Progenitor cell of endocrine pancreas (in vitro differentiated cells): ENCODE measurements at places on chromosomes 12 and 14. TPM values are rescaled to one million over a fixed set of nuclear protein-coding genes. Genes with fewer than 3 reads are reported as not detected.
A peak's percentile ranks its signal among the peaks of the same experiment; 100 is the strongest.

GRCh38 chr12:118714051-118714460 is 267.3 kb upstream of the SRRM4 start:
- peak; percentile 23 for DNase-seq
- H3K27ac ChIP-seq: no peak overlapping the region
- H3K4me1 ChIP-seq: no peaks in the 10 kb centered on the region
- no peak overlapping the region for H3K4me3 ChIP-seq
- H3K36me3 ChIP-seq: no peaks in the 10 kb centered on the region
- H3K27me3 ChIP-seq: peaks cover 30% of the 10 kb centered on the region

Gene SOAT2
- total RNA-seq: 0.98 and 1.1 TPM in 2 replicates

- H3K27me3 ChIP-seq: peaks cover 80% of the 10 kb centered on the region
- H3K27ac ChIP-seq: no peak overlapping the region
- no peak overlapping the region for H3K4me3 ChIP-seq
- H3K36me3 ChIP-seq: no peaks in the 10 kb centered on the region
- no peaks in the 10 kb centered on the region for H3K4me1 ChIP-seq
These were observed 208.4 kb upstream of the FKBP4 start for GRCh38 chr12:2586156-2587038.

GRCh38 chr12:41981758-41982157 is 162.9 kb downstream of the GXYLT1 start:
- no peaks in the 10 kb centered on the region for H3K4me1 ChIP-seq
- H3K27ac ChIP-seq: no peak overlapping the region
- H3K4me3 ChIP-seq: no peak overlapping the region
- no peak for DNase-seq
- no peaks in the 10 kb centered on the region for H3K36me3 ChIP-seq
- H3K27me3 ChIP-seq: no peaks in the 10 kb centered on the region

DNA sequence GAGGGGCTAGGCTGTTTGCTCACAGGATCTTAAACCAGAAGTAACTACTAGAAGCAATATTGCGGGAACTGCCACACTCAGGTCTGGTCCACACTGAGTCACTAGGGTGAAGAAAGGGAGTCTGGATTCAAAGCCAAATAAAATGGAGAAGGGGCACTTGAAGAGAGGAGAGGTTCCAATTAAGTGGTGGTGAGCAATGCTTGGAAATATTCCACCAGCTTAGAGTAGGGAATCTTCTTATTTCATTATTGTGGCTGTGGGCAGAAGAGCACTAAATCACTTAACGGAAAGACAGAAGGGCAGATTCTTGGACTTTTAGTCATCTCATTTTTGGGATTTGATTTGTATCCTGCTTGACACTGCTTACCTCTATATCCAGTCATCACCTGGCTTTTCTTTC is 48.6 kb upstream of the PPP1R12A start:
- H3K36me3 ChIP-seq: no peaks in the 10 kb centered on the region
- no peak for DNase-seq

DNA sequence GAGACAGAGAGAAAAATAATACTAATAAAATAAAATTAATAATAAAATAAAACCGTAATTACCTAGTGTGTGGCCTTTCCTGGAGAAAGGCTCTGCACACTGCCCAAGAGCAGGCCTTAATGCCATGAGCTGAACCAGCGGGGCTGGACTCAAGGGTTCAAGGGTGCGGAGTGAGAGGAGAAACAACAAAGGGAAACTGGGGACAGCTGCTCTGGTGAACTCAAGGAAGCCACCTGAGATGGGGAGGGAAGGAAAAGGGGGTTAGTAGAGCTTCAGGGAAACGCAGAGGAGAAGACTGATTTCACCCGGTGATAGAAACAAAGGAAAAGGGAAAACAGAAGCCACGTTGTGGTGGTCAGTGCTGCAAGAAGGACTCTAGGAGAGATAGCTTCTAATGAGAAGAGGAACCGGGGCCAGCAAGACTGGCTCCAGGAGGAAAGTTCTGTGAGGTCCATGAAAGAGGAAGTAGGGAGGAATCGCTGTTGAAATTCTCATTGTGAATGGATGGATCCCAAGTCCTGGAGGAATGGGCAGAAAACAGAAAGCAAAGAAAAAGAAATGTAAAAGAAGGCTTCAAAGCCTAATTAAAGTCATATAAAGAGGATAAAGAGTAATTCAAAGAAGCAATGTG is 48.3 kb upstream of the BCL2L14 start:
- no peaks in the 10 kb centered on the region for H3K36me3 ChIP-seq
- peaks cover 21% of the 10 kb centered on the region for H3K27me3 ChIP-seq
- H3K4me1 ChIP-seq: no peaks in the 10 kb centered on the region
- no peak overlapping the region for H3K27ac ChIP-seq
- H3K4me3 ChIP-seq: no peak overlapping the region
- DNase-seq: no peak

Gene NRIP2
- not detected in 2 replicates for total RNA-seq

Gene PAH
- total RNA-seq: 15.8 and 17.4 TPM in 2 replicates

DNA sequence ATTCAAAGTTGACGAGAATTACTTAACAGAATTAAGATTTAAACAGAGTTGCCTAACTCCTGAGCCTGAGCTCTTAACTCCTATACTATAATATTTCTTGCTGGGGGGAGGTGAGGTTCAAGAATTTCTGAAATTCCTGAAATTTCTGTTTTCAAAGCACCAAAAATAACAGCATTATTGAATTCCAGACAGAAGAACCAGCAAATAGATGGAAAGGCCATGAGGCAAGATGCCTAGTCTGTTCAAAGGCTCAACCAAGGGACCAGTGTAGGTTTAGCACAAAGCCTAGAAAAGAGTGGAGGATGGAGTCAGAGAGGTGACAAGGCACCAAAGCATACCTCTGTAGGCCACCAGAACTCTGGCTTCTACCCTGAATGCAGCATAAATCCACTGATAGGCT is 76.4 kb downstream of the PPP1R12A start:
- H3K4me3 ChIP-seq: no peak overlapping the region
- DNase-seq: no peak
- no peak overlapping the region for H3K27ac ChIP-seq
- peaks cover 26% of the 10 kb centered on the region for H3K36me3 ChIP-seq
- peaks cover 2% of the 10 kb centered on the region for H3K4me1 ChIP-seq
- H3K27me3 ChIP-seq: no peaks in the 10 kb centered on the region

Gene PLCZ1
- not detected in 2 replicates for total RNA-seq

Gene LGR5
- total RNA-seq: 0.67 and 1.2 TPM in 2 replicates

GRCh38 chr12:19988948-19989347 is 379.4 kb upstream of the PDE3A start:
- no peak overlapping the region for H3K27ac ChIP-seq
- H3K27me3 ChIP-seq: no peaks in the 10 kb centered on the region
- peaks cover 24% of the 10 kb centered on the region for H3K4me1 ChIP-seq
- DNase-seq: no peak
- no peak overlapping the region for H3K4me3 ChIP-seq
- H3K36me3 ChIP-seq: peaks cover 4% of the 10 kb centered on the region

GRCh38 chr12:26736563-26737486 is 96.2 kb downstream of the ITPR2 start:
- no peak overlapping the region for H3K27ac ChIP-seq
- DNase-seq: no peak
- H3K4me1 ChIP-seq: peaks cover 4% of the 10 kb centered on the region
- H3K4me3 ChIP-seq: no peak overlapping the region

DNA sequence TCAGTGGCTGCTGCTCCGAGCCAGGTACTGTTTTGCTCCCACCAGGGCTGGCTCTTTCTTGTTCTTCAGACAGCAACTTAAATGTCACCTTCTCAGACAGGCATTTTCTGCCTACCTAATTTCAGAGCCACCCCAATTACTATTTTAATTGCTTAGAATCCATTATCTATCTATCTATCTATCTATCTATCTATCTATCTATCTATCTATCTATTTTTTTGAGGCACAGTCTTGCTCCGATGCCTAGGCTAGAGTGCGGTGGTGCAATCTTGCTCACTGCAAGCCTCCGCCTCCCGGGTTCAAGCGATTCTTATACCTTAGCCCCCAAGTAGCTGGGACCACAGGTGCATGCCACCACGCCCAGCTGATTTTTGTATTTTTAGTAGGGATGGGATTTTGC is 58.5 kb downstream of the SPPL3 start:
- peaks cover 22% of the 10 kb centered on the region for H3K4me1 ChIP-seq
- no peak overlapping the region for H3K4me3 ChIP-seq
- peaks cover 1% of the 10 kb centered on the region for H3K36me3 ChIP-seq
- no peak for DNase-seq

DNA sequence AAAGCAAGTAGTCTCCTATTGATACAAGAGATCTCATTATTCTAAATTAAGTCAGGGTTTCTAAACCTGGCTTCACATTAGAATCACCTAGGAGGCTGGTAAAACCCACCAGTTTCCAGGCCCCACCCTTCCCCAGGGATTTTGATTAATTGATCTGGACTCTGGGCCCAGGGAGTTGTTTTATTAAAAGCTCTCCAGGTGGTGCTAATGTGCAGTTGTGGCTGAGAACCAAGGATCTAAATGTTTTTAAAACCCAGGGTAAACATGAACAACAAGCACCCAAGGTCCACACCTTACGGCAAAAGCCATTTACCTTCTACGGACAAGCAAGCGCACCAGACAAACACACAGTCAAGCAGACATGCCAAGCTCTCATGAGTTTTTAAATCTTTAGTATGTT is 73.9 kb downstream of the SLC2A13 start:
- no peak for DNase-seq
- H3K27ac ChIP-seq: peak overlapping the region; percentile 14
- H3K4me1 ChIP-seq: peaks cover 45% of the 10 kb centered on the region
- peak overlapping the region; percentile 7 for H3K4me3 ChIP-seq
- H3K27me3 ChIP-seq: peaks cover 5% of the 10 kb centered on the region
- no peaks in the 10 kb centered on the region for H3K36me3 ChIP-seq

GRCh38 chr12:124131659-124132058 is 158.6 kb downstream of the ZNF664 start:
- H3K4me1 ChIP-seq: peaks cover 25% of the 10 kb centered on the region
- no peaks in the 10 kb centered on the region for H3K27me3 ChIP-seq
- no peak overlapping the region for H3K4me3 ChIP-seq
- peak overlapping the region; percentile 95 for H3K27ac ChIP-seq

Gene GNB3
- total RNA-seq: 5.6 and 7.0 TPM in 2 replicates

Gene CHGA
- total RNA-seq: 1,495 and 1,590 TPM in 2 replicates

DNA sequence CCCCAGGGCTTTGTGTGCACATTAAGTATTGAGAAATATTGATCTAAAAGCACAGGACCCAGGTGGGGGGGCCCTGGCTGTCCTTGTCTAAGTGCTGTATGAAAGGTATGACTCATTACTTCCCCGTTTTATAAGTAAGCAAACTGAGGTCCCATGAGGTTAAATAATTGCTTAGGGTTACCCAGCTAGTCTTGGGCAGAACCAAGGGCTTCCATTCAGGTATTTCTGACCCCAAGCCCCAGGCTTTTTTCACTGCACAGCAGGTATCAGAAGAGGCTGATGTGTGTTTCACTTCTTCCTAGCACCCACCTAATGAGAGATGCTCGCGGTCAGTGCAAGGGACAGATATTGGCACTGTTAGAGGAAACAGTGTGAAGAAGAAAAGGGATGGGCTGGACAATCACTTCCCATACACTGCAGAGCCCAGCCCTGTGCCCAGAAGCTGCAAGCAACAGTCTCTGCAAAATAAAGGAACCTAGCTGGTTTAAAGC is 4.7 kb upstream of the TC2N start:
- H3K27me3 ChIP-seq: peaks cover 4% of the 10 kb centered on the region
- no peak overlapping the region for H3K27ac ChIP-seq
- H3K4me3 ChIP-seq: no peak overlapping the region
- DNase-seq: no peak
- H3K36me3 ChIP-seq: peaks cover 1% of the 10 kb centered on the region

Gene TPPP2
- 0.84 TPM in 1 of 2 replicates, not detected in the other for total RNA-seq

DNA sequence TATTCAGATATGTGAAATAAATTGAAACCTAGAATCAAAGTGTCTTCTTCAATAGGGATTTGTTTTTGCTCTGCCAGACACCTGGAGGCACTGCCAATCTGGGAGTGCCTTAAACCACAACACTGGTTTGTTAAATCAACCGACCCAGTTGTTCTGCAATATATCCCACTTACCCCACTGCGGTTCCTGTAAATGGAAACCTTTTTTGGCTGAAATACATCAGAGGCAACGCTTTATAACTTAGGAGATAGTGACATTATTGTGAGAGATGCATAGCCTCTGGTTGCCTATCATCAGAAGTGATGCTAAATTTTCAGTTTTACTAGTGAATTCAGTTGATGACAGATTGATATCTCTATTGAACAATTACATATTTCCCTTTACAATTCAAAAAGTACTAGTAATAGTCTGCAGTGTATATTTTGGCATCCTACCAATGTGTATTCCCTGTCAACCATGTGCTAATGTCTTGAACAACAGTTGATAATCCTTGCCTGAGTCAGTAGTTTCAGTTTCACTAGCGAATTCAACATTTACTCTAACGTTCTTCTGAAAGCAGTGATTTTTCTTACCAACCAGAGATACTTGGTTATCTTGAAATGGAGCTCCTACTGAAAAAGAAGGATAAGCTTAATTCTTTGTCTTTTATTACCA is 30.5 kb downstream of the PPP2R5C start:
- H3K4me1 ChIP-seq: no peaks in the 10 kb centered on the region
- no peak overlapping the region for H3K27ac ChIP-seq
- no peak overlapping the region for H3K4me3 ChIP-seq
- H3K36me3 ChIP-seq: no peaks in the 10 kb centered on the region
- no peak for DNase-seq

Gene KRT75
- not detected in 2 replicates for total RNA-seq

DNA sequence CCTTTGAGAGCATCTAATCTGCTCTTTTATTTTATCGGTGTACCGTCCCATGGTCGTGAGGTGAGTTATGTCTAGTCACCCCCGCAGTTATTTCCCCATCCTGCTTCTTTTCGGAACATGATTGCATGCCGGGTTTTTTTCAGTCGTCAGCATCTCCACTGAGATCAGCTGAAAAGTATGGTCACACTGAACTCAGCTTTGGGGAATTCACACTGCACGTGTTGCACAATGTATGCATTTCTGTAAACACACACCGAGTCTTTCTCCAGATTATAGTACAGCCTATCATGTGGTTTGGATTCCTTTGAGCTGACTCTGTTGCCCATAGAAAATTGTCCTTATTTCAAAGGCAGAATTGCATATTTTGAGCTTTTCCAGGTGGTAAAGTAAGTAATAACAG is 24.6 kb downstream of the PLXNC1 start:
- no peak overlapping the region for H3K27ac ChIP-seq
- DNase-seq: no peak
- H3K4me3 ChIP-seq: no peak overlapping the region
- H3K27me3 ChIP-seq: no peaks in the 10 kb centered on the region
- peaks cover 22% of the 10 kb centered on the region for H3K4me1 ChIP-seq

DNA sequence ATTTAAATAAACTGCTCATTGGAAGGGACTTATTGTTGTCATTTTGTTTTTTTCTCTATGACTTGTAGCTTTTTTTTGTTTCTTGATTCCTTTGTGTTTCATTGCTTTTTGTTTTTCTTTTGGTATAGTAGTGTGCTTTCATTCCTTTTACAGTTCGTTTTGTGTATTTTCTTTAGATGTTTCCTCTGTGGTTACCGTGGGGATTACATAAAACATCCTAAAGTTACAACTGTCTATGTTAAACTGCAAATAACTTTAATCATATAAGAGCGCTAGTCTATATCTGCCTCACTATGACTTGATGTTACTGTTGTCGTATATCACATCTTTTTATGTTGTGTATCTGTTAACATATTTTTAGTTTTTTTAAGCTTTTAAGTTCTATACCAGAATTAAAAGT is 86.9 kb downstream of the ATF7IP start:
- H3K27ac ChIP-seq: peak overlapping the region; percentile 19
- peaks cover 3% of the 10 kb centered on the region for H3K4me1 ChIP-seq
- DNase-seq: no peak
- H3K27me3 ChIP-seq: no peaks in the 10 kb centered on the region
- H3K4me3 ChIP-seq: no peak overlapping the region

Gene RNASE12
- not detected in 2 replicates for total RNA-seq

GRCh38 chr14:85454226-85454813 is 75.6 kb upstream of the FLRT2 start:
- H3K27me3 ChIP-seq: no peaks in the 10 kb centered on the region
- H3K27ac ChIP-seq: peak overlapping the region; percentile 86
- peaks cover 36% of the 10 kb centered on the region for H3K4me1 ChIP-seq
- peaks cover 6% of the 10 kb centered on the region for H3K36me3 ChIP-seq

GRCh38 chr12:51388846-51389245 is 2.4 kb downstream of the GALNT6 start:
- H3K27me3 ChIP-seq: peaks cover 56% of the 10 kb centered on the region
- peaks cover 9% of the 10 kb centered on the region for H3K4me1 ChIP-seq
- H3K4me3 ChIP-seq: no peak overlapping the region
